ENCODE measurements at places on chromosomes 16 and 17.

- DNase-seq = no peak
Observed at GRCh38 chr16:2039274-2040031, 8.2 kb downstream of the NTHL1 start.

DNA sequence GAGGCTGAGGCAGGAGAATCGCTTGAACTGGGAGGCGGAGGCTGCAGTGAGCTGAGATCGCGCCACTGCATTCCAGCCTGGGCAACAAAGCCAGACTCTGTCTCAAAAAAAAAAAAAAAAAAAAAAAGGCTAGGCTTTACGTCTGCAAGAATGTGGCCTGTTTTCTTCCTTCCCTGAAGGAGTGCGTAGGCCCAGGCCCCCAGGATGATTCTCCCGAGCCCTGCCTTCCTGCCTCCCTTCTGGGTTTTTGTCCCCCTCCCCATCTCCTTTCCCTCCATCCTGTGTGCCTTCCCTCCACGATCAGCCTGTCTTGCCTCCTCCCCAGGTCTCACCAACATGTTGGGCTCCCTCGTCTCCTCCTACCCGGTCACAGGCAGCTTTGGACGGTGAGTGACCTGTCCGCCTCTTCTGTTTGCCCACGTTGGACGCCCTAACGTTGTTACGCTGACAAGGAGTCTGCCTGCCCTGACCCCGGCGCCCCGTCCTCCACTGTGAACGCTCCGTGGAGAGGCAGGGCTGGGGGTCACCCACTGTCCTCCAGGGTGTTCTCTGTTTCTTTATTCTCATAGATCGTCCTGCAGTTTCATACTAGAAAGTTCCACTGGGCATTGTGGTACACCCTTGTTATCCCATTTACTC is 15.7 kb upstream of the RNF213 start:
- no peak for DNase-seq

- DNase-seq = no peak
Observed at GRCh38 chr17:9918804-9919352, 13.8 kb upstream of the RCVRN start.

DNA sequence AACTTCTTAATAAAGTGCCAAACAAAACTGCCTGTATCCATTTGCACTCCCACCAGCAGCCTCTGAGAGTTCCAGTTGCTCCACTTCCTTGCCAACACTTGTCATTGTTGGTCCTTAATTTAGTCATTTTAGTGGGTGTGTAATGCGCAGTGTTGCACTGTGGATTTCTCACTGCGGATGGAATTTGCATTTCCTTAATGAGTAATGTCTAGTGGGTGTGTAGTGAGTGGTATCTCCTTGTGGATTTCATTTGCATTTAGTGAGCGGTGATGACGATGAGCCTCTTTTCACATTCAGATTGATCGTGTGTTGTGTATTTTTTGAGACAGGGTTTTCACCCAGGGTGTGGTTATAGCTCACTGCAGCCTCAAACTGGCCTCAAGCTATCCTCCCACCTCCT is 4.1 kb upstream of the MSLN start:
- no peak for DNase-seq

- DNase-seq = no peak
Observed at GRCh38 chr17:48841395-48841831, 10.6 kb downstream of the CALCOCO2 start.

DNA sequence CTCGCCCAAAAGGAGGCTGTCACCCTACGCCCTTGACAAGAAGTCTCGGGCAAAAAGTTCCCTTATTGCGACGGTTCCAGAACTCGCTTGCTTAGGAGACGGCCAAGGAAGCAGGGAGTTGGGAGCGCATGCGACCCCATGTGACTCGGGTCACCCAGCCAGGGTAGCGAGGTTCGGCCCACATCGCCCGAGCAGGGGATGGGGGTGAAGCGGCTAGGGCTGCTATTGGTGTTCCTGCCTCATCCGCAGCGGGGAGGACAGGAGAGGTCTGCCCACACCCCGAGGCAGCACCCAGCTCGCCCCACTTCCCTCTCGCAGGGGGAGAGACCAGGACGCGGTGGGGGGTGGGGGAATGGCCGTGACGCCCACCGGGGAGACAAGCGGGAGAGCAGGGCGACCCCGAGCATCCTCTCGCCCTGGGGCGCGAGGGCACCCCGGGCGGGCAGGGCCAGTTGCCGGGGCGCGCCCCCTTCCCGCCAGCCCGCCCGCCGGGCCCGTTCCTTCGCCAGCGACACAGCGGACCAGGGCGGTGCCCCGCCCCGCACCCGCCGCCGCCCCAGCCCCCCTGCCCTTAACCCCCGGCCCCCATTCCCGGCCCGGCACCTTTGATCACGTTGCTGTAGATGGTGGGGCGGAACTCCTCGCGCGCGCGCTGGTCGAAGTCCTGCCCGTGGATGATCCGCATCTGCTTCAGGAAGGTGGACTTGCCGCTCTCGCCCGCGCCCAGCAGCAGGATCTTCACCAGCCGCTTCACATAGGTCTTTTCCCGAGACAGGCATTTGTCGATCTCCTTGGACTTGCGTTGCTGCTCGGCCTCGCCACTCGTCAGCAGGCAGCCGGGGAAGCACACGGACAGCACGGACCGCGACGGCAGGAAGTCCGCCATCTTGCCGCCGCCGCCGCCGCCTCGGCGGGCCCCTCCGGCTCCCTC is 567 bp downstream of the GNA13 start:
- DNase-seq = no peak

GRCh38 chr17:8059131-8059530 is 20.3 kb downstream of the ALOX15B start:
- no peak for DNase-seq

DNA sequence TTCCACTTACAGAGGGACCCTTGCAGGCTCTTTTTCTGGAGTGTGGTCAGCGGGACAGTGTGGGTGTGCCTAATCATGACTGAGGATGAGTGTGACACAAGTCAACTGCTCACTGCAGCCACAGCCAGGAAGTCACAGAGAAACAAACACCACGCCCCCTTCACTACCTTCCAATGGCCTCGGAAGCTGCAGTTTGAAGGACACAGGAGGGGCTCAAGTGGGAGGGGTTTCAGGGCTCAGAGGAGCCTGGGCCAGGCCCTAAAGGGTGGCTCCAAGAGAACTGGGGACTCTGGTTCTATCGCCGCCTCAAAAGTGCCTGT is 116.2 kb upstream of the SDK2 start:
- DNase-seq = no peak

DNA sequence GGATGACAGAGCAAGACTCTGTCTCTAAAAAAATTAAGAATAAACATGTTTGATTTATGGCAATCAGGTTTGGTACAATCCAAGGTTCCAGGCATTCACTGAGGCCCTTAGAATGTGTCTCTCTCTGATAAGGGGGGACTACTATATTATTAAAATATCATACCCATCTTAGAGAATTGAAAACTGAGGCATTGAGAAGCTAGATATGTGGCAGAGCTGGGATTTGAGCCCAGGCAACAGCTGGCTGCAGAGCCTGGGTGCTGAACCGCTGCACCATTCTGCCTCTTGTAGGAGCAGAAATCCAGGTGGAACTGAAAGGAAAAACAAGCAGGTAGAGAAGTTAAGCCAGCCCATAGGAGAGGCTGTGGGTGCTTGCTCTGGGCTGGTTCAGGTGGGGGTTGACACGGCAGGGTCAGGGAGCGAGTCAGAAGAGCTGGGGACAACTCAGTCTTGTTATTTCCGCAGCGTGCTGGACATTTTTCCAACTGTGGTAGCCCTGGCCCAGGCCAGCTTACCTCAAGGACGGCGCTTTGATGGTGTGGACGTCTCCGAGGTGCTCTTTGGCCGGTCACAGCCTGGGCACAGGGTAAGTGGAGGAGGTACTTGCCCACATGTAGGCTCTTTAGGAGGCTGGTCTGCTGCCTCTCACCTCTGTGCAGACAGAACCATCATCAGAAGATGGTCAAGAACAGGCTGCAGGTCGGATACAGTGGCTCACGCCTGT is 62.5 kb downstream of the WIPI1 start:
- no peak for DNase-seq

DNA sequence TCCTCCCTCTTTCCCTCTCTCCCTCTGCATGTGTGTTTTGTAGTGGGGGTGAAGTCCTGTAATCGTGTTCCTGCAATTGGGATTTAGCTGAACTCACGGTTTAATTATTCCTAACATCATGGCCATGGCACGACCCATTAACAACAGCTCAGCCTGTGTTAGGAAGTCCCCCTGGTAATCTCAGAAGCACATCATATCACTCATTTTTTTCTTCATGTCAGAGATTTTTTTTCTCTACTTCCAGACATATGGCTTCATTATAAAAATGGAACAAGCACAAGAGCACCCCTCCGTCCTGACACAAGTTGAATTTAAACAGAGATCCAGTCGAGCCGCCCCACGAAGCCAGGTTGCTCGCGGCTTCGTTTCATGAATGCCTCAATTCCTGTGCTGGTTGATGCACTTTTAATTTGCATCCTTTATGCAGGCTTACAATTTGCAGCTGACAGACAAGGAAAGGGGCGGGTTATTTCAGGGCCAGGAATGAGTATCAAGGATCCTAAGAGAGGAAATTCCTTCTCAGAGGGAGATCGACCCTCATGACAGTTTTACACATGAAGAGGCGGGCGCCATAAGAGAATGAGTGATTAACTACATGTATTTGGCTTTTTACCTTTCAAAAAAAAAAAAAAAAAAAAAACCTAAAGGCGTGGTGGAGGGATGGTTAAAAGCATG is 192.9 kb downstream of the MAF start:
- DNase-seq = no peak

DNA sequence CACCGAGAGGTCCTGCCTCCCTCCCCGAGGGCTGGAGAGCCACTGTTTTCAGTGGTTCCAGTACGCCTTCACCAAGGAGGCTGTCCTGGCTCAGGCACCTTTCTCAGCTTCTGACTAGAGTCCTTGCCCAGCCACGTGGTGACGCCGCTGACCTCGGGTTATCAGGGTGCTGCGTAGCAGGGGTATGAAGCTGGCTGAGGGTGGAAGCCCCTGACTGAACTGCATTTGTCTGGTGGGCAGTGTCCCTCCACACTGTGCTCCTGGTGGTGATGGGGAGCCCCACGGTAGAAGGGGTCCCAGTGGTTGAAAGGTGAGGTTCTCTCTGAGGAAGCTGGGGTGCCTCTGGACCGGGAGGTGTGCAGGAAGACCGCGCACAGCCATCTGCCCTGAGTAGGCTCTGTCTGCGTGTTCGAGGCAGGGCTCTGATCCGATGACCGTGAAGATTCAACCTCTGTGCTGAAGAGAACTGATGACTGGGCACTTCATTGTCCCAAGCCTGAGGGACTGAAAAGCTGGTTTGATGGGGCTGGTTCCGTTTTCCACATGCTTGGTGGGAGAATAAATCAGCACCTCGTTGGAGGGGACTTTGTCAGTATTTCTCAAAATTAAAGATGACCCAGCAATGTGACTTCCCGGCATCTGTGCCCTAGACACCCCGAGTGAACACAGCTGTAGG is 2.5 kb downstream of the ACSF3 start:
- DNase-seq = no peak

DNA sequence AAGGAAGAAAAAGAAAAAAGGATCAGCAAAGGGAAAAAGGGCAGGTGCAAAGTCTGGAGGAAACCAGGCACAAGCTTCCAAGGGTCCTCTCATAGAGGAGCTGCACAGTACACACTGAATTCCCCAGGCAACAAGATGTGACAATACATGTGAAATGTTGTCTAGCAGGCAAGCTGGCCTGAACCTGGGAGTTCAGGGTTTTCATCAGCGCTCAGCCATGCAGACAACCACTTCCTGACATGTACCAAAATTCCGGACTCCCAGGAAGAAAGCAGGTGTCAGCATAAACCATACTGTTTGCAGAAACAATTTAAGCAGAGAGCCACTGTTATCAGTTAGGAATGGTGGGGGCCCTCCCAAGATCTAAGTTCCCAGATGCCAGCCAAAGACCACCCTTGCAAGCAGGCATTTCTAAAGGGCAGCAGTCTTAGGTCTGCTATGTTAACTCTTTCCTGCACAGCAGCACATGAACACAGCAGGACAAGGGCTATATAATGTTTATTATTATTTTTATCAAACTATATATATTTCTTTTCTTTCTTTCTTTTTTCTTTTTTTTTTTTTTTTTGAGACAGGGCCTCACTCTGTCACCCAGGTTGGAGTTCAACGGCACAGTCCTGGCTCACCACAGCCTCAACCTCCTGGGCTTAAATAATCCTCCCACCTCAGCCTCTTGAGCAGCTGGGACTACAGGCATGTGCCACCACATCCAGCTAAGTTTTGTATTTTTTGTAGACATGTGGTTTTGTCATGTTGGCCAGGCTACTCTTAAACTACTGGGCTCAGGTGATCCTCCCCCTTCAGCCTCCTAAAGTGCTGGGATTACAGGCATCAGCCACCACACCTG is 10.1 kb downstream of the TK2 start:
- DNase-seq = no peak

GRCh38 chr16:48347191-48347865 is 37.9 kb downstream of the SIAH1 start:
- no peak for DNase-seq

DNA sequence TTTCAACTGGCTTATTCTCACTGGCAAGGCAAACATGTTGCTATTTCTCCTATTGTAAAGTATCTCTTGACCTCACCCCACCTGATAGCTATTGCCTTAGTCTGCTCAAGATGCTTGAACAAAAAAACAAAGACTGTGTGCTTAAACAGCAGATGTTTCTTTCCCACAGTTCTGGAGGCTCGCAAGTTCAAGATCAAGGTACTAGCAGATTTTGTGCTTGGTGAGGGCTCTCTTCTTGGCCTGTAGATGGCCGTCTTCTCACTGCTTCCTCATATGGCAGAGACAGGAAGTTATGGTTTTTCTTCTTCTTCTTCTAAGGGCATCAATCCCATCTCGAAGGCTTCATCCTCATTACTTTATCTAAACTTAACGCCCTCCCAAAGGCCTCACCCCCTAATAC is 109.7 kb upstream of the CLEC3A start:
- no peak for DNase-seq

GRCh38 chr17:12918142-12918541 is 99.7 kb downstream of the ELAC2 start:
- peak; percentile 69 for DNase-seq

- no peak for DNase-seq
Observed at GRCh38 chr17:79258041-79258440, 183.4 kb downstream of the ENGASE start.

DNA sequence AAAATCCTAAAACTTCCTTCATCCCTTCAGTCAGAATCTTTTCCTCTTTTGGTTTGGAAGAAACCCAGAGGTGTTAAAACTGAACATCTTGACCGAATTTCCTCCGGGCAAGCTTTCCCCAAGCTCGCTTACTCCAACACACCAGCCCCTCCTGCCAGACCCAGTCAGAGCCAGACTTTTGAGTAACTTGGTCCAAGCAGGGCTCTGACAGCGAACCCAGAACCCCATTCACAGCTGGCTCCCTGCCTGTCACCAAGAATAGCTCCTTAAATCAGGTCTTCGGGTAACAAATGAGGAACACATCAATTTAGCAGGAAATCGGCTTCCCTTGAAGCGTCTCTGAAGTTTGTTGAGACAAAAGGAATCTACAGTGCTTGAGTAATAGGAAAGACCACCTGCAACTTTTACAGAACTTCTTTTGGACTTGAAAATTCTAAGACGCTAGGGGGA is 27.3 kb downstream of the GAS7 start:
- no peak for DNase-seq

- DNase-seq = no peak
Observed at GRCh38 chr16:10552281-10552680, 28.1 kb downstream of the EMP2 start.

Data from T1000 (cell line).